ENCODE measurements at places on chromosomes 2 and 18. TPM values are rescaled to one million over a fixed set of nuclear protein-coding genes. Genes with fewer than 3 reads are reported as not detected.

HOXD1 gene
- not detected for polyA plus RNA-seq

- H3K4me1 ChIP-seq: peaks cover 38% of the 10 kb centered on the region
- no peak overlapping the region for H3K4me3 ChIP-seq
- no peak overlapping the region for H3K27ac ChIP-seq
- DNase-seq: no peak
- peaks cover 3% of the 10 kb centered on the region for H3K36me3 ChIP-seq
Observed at GRCh38 chr2:12194968-12195367, 448.5 kb downstream of the LPIN1 start.

GRCh38 chr2:41033127-41033526 lies 581.2 kb upstream of the SLC8A1 start:
- H3K36me3 ChIP-seq: no peaks in the 10 kb centered on the region
- no peaks in the 10 kb centered on the region for H3K27me3 ChIP-seq
- DNase-seq: no peak
- no peak overlapping the region for H3K27ac ChIP-seq
- H3K4me3 ChIP-seq: no peak overlapping the region

DNA sequence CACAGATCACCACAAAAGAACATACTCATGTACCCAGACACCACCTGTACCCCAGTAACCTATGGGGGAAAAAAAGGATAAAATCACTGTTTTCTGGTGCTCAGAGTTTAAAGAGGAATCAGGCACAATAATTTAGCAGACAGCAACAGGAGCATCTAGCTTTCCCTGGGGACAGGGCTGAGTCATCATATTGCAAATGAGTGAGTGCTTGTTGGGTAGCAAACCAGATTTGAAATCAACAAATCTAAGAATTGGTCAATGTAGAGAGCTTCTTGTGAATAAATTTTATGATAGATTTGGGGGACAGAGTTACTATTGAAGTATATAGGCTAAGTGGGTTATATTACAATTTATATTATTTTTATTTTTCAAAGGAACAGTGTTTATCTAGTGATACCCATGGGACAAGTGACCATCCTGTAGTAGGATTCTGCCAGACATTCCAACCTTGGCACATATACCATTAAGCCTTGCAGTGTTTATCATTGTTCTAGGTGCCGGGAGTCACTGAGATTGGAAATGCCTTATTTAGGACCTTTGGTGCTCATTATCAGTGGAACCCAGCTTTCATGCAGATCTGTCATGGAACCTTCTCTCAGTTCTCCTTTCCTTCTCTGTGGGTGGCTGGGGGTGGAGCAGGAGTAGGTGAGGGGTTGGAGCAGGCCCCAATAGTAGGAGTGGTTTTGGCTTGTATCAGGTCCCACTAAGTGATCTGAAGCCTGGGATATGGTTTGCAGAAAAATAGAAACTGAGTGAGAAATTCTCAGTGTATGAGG lies 117.2 kb downstream of the CERS6 start:
- no peak overlapping the region for H3K4me3 ChIP-seq
- no peak overlapping the region for H3K27ac ChIP-seq
- no peak for DNase-seq

DNA sequence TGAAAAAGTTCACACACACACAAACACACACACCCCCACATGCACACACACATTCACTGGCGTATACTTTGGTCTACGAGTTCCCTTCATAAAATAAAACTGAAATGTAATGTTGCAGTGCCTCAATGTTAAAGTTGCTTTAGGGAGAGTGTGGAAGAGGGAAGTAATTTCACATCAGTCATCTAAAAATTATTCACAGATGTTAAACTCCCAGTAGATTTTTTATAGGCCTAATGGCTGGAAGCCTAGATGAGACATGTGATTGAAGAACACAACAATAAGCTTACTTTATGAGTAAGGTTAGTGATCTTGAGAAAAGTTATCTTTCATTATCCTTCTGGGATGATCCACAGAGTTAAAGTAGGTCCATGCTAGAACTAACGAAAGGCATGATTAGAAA lies 506.7 kb upstream of the CNTNAP5 start:
- no peaks in the 10 kb centered on the region for H3K4me1 ChIP-seq
- no peak overlapping the region for H3K4me3 ChIP-seq
- DNase-seq: no peak
- no peaks in the 10 kb centered on the region for H3K36me3 ChIP-seq
- H3K27ac ChIP-seq: no peak overlapping the region

Data from immature natural killer cell (primary cell).